ENCODE measurements at places on chromosomes 12 and 14.

- DNase-seq = no peak
Measured at GRCh38 chr14:86774916-86775315, 1218.1 kb downstream of the GALC start.

DNA sequence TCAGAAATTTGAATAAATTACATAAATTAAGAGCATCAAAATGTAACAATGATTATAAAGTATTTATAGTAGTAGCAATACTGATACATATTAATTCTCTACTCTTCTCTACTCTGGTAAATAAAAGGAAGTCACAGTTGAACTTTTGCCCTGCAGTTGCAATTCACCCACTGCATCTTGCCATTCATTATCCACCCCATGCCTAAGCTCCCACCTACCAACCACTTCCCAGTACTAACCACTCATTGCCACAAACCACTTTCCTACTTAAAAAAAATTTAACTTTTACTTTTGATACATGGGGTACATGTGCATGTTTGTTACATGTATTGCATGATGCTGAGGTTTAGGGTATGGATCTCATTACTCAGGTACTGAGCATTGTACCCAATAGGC lies 174.0 kb downstream of the RASSF9 start:
- DNase-seq = no peak

DNA sequence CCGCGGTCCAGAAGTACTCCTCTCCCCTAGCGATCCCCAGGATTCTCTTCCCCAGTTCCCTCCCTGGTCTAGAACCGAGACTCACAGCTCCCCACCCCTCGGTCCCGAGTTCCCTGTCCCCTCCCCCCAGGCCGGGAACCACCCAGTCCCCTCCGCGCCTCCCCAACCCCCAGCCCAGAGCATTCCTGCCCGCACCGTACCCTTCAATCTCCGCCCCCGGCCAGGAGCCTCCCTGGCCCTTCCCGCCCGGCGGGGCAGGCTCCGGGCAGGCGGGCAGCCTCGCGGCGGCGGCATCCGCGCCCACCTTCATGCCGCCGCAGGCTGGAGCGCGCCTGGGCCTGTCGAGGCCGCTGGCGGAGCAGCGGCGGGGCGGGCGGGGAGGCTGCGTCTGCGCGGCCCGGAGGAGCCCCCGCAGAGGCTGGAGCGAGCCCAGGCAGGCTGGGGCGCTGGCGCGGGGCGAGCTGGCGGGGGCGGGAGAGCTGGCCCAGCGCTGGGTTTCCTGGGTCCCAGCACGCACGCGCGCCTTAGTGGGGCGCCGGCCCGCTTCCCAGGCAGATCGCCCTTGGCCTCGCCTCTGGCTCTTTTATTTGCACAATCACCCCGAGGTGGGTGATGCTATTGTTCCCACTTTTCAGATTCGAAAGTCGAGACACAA lies 22.2 kb upstream of the GPR132 start:
- no peak for DNase-seq

GRCh38 chr12:108180255-108181094 lies 51.4 kb downstream of the WSCD2 start:
- no peak for DNase-seq

- no peak for DNase-seq
Measured at GRCh38 chr12:90244232-90244631, 535.6 kb upstream of the ATP2B1 start.

DNA sequence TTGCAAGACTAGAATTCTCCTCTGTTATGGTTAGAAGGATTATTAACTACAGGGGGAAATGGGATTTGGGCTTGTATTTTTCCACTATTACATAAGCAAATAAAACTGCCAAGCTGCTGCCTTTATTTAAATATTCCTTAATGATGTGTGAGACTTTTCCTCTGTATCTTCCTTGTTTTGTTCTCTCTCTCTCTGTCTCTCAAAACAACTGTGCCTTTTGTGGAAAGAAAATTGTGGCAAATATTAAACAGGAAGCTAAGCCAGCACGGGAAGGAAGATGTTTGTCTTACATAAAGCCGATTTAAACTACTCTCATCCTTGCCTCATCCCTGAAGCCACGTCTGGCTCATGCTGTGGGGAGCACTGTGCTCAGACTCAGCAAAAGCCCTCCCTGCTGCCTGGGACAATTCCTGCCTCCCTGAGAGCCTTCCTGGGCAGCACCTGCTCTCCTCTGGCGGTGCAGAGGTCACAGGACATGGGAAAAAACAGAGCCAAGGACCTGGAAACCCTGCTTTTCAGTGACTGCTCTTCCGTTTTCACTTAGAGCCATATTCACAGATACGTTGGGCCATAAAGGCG lies 237.2 kb downstream of the SLC15A4 start:
- no peak for DNase-seq

- no peak for DNase-seq
Measured at GRCh38 chr14:54728700-54729527, 162.0 kb downstream of the SAMD4A start.
